ENCODE measurements at places on chromosomes 16 and 17. TPM values are rescaled to one million over a fixed set of nuclear protein-coding genes. Genes with fewer than 3 reads are reported as not detected.

EVI2B gene
- total RNA-seq = 6.3 TPM

- H3K4me3 ChIP-seq = peak overlapping the region; percentile 71
- H3K36me3 ChIP-seq = no peaks in the 10 kb centered on the region
- no peak for DNase-seq
- no peaks in the 10 kb centered on the region for H3K27me3 ChIP-seq
Observed at GRCh38 chr16:67158637-67159600, 790 bp downstream of the TRADD start.

GRCh38 chr17:17781591-17782496 is 54.9 kb downstream of the SREBF1 start:
- DNase-seq = no peak
- peak overlapping the region; percentile 72 for H3K27ac ChIP-seq
- peaks cover 8% of the 10 kb centered on the region for H3K27me3 ChIP-seq
- no peaks in the 10 kb centered on the region for H3K36me3 ChIP-seq

SPATA33 gene
- total RNA-seq = 4.9 TPM

DNA sequence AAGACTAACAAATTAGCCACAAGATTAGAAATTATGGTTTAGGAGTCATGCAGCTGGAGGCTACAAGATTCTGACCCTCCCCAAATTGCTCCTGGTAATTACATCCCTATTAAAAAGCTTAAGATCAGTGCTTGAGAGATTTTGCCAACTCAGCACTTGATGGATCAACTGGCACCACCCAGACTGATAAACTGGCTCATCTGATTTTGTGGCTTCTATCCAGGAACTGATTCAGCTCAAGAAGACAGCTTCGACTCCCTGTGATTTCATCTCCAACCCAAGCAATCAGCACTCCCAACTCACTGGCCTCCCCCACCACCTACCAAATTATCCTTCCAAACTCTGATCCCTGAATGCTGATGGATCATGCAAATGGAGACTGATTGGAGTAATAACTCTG is 94.8 kb downstream of the TNFRSF13B start:
- no peak for DNase-seq
- no peak overlapping the region for H3K27ac ChIP-seq
- H3K36me3 ChIP-seq = no peaks in the 10 kb centered on the region
- no peak overlapping the region for H3K4me3 ChIP-seq
- no peaks in the 10 kb centered on the region for H3K27me3 ChIP-seq

SDR42E1 gene
- total RNA-seq = 9.7 TPM

DNA sequence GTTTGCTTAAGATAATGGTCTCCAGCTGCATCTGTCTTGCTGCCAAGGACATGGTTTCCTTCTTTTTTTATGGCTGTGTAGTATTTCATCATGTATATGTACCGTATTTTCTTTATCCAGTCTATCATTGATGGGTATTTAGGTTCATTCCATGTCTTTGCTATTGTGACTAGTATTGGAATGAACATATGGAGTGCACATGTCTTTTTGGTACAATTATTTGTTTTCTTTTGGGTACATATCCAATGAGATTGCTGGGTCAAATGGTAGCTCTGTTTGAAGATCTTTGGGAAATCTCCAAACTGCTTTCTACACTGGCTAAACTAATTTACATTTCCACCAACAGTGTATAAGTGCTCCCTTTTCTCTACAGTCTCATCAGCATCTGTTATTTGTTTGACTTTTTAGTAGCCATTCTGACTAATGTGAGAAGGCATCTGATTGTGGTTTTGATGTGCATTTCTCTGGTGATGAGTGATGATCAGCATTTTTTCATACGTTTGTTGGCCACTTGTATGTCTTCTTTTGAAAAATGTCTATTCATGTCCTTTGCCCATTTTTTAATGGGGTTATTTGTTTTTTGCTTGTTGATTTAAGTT is 66.2 kb downstream of the TNFRSF13B start:
- no peak overlapping the region for H3K4me3 ChIP-seq
- H3K27me3 ChIP-seq = no peaks in the 10 kb centered on the region
- no peak overlapping the region for H3K27ac ChIP-seq
- no peaks in the 10 kb centered on the region for H3K36me3 ChIP-seq

HS3ST2 gene
- not detected for total RNA-seq

VEZF1 gene
- 20.3 TPM for total RNA-seq

GRCh38 chr17:81440511-81441244 is 45.4 kb downstream of the BAHCC1 start:
- H3K4me1 ChIP-seq = no peaks in the 10 kb centered on the region
- no peak for DNase-seq
- peaks cover 9% of the 10 kb centered on the region for H3K36me3 ChIP-seq
- H3K27me3 ChIP-seq = no peaks in the 10 kb centered on the region
- no peak overlapping the region for H3K27ac ChIP-seq

DNA sequence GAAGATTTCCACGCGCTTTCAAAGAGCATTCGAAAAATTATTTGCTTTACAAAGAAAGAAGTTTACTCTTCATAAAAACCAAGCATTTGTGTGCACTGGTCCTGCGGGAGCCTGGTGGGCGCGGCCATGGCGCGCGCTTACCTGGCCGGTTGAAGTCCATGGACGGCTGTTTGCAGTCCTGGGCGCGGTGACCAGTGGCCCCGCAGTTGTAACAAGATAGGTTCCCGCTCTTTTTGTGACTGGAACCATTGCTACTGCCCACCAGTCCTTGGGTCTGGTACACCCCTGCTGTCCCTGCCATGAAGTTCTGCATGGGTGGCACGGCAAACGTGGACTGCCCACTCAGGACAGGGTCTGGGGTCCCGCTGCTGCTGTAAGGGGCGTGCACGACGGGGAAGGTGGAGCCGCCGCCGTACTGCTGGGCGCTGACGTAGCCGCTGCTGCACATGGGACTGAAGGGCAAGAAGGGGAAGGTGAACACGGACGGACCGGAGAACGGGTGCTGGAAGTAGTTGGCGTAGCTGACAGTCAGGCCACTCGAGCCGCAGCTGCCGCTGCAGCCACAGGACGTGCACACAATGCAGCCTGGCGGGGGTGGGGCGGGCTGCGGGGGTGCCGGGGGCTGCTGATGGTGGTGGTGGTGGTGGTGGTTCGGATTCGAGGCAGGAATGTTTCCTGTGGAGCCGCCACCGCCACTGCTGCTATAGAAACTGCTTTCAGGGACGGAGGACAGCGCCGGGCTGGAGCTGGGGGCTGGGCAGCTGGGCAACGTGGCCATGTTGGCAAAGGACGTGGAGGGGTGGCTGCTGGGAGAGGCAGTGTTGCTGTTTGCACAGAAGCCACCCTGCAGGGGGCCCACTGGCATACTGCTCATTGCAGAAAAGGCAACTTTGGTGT is 19.5 kb downstream of the MAP1LC3B start:
- no peak overlapping the region for H3K4me3 ChIP-seq
- H3K27ac ChIP-seq = no peak overlapping the region
- no peaks in the 10 kb centered on the region for H3K27me3 ChIP-seq
- no peak for DNase-seq

GRCh38 chr16:12758031-12758669 is 45.5 kb downstream of the CPPED1 start:
- H3K4me3 ChIP-seq = no peak overlapping the region
- peaks cover 13% of the 10 kb centered on the region for H3K4me1 ChIP-seq
- no peaks in the 10 kb centered on the region for H3K27me3 ChIP-seq
- H3K36me3 ChIP-seq = no peaks in the 10 kb centered on the region
- peak overlapping the region; percentile 2 for H3K27ac ChIP-seq

NGFR gene
- total RNA-seq = 3.4 TPM

SMPD3 gene
- total RNA-seq = 0.18 TPM

- H3K36me3 ChIP-seq = no peaks in the 10 kb centered on the region
- no peak for DNase-seq
- no peaks in the 10 kb centered on the region for H3K4me1 ChIP-seq
Observed at GRCh38 chr17:9784544-9784943, 6.8 kb downstream of the DHRS7C start.
